Right cardiac atrium (tissue), 5 donors: ENCODE measurements at places on chromosomes 1 and 21. TPM values are rescaled to one million over a fixed set of nuclear protein-coding genes. Genes with fewer than 3 reads are reported as not detected.

The LCE1F gene
- total RNA-seq = not detected

GRCh38 chr1:9542430-9542829 lies 3.2 kb downstream of the SLC25A33 start:
- DNase-seq = no peak

- DNase-seq = no peak
Measured at GRCh38 chr1:178301141-178301540, 195.6 kb downstream of the CLEC20A start.

DNA sequence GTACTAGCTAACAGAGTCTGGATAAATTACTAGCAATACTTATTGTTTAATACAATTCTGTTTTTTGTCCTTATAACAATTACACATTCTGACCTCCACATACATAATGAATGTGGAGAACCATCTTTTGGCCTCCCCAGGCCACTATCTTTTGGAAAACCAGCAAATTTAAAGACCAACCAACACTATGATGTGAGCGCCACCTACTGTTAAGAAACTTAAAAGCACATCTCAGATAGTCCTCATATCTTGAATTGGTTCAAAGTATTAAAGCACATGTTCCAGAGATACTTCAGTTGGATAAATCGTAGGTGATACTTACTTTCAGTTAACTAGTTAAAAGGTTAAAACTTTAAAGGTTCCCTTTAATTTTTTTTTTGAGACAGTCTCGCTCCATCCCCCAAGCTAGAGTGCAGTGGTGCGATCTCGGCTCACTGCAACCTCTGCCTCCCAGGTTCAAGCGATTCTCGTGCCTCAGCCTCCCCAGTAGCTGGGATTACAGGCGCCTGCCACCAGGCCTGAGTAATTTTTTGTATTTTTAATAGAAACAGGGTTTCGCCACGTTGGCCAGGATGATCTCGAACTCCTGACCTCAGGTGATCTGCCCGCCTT lies 29.3 kb upstream of the USP1 start:
- no peak for DNase-seq

DNA sequence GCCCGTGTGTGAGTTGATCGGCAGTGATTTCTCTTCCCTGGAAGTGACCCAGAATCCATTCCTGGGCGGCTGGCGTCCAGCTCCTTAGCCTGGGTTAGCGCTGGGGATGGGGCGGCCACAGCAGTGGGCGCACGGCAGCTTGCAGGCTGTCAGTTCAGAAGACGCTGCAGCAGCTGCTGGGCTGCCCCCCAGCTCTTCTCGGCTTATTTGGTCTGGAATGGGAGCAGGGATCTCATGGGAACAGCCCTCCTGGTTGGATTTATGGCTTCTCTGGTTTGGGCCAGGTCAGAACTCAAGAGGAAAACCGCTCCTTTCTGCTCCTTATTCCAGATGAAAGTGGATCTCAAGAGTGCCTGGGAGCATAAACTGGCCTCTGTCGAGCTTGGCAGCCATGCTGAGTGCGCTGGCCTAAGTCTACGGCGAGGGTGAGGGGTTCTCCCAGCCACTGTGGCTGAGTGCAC lies 148.2 kb downstream of the PRDM16 start:
- DNase-seq = no peak

DNA sequence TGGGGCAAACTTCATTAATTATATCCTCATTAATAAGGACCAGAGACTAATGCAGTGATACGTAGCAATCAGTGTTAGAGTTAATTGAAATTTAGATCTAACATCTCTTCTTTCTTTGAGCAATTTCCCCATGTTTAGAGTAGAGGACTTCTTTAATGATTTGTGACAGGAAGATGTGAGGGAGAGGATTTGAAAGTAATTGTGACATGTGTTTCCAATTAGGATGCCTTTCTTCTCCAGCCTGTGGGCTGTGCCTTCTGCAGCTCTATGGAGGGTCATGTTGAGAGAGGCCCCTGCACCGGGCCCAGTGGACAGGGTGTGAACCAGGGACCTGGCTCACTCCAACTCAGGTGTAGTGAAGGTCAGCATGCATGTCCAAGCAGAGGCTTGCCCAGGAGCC lies 103.0 kb downstream of the GREM2 start:
- no peak for DNase-seq

- DNase-seq = no peak
Measured at GRCh38 chr1:14552246-14552965, 46.1 kb upstream of the KAZN start.

- peak; percentile 83 for DNase-seq
Measured at GRCh38 chr1:54287176-54287650, 87.2 kb downstream of the MRPL37 start.

DNA sequence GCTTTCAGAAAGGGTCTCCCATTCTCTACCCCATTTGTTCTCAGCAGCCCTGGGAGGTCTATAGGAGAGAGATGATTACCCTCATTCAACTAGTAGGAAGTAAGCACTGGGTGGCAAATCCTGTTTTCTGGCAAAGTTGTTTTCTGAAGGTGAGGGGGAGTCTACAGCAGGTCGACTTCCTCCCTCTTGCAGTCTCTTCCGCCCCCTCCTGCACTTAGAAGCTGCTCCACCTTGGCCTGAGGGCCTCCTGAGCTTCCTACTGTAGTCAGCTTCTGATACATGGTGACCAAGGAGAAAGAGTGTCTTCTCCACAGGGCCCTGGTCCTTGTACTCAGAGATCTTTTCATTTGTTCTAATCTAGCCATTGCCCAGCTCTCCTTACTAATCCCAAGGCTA lies 93.1 kb downstream of the RGL1 start:
- DNase-seq = no peak

The KCNJ6 gene
- not detected for total RNA-seq

GRCh38 chr1:48073798-48074530 lies 76.8 kb upstream of the TRABD2B start:
- DNase-seq = no peak

The SLC35F3 gene
- 0.09 TPM for total RNA-seq

DNA sequence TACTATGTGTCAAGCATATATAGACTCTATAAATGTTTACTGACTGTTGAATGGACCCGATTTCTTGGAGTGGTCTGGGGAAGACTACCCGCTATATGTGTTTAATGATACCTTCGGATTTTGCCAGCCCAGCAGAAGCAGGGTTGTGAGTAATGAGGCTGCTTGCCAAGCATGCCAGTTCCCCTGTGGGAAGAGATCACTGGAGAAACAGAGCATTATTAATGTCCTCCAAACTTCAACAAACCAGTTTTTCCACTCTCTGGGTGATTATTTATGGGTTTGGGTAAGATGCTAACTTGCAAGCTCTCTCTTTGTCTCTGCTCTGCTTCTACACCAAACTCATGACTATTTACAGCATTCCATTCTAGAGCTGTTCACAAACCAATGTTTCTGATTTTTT lies 25.1 kb upstream of the PHGDH start:
- no peak for DNase-seq

DNA sequence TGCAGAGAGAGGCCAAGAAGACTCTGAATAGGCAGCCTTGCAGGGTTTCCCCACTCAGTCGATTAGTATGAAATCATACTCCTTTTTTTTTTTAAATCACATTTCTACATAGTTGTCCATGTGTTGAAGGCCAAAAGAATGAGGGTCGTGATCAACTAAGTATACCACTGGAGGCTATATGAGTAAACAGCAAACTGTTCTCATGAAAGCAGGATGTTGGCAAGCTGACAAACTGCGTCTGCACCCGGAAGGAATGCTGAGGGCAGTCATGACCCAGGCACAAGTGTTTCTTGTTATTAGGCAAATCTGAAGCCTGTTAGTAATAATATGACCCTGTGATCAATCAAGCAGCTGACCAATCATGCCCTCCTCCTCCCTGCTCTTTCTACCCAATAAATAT lies 213.2 kb downstream of the USH2A start:
- no peak for DNase-seq

DNA sequence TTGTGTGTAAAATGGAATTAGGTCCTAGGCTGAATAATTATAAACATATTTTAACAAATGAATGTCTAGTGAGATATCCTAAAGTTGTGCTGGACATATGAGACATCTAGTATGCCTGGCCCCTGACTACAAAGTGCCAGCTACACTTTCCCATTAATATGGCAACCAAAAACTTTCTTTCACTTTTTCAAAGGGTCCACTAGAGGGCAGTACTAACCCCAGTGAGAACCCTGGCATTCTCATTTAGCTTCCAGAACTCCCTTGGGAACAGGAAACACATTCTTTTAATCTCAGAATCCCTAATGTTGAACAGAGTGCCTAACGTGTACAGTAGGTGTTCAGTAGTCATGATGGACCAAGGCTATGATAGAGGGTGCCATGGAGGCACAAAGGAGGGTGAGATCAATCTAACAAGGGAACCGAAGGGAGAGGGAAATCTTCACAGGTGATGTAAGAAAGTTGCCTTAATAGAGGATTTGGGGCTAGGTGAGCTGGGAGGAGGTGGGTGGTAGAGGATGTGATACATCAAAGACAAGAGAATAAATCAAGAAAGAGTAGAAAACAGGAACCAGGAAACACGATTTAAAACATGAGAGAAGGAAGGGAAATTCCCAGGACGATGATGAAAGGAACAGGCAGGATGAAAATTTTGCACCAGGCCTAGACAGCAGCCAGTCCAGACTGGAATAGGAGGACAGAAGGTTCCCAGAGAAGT lies 41.6 kb downstream of the NSL1 start:
- no peak for DNase-seq

GRCh38 chr1:223091896-223092295 lies 51.2 kb downstream of the TLR5 start:
- no peak for DNase-seq

The SMPDL3B gene
- total RNA-seq = 2.1 TPM

- peak; percentile 94 for DNase-seq
Measured at GRCh38 chr1:145960468-145961108, 2.8 kb upstream of the LIX1L start.

DNA sequence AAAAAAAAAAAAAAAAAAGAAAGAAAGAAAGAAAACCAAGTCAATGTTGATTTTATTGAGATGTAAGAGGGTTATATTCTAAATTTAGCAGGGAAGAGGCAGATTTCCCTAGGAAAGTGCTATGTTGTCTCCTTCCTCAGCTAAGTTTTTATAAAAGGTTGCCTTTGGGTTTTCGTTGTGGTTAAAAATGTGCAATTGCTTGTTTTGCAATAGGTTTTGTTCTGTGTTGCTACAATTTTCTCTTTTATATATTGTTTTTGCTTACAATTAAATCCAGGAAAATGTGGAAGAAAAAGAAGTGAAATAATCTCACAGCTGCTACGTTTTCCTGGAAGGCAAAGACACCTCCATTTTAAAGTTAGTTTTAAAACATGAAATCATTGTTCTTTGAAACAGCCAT lies 136.7 kb upstream of the C1orf105 start:
- no peak for DNase-seq

- no peak for DNase-seq
Measured at GRCh38 chr1:109787211-109787844, 23.6 kb upstream of the EPS8L3 start.

DNA sequence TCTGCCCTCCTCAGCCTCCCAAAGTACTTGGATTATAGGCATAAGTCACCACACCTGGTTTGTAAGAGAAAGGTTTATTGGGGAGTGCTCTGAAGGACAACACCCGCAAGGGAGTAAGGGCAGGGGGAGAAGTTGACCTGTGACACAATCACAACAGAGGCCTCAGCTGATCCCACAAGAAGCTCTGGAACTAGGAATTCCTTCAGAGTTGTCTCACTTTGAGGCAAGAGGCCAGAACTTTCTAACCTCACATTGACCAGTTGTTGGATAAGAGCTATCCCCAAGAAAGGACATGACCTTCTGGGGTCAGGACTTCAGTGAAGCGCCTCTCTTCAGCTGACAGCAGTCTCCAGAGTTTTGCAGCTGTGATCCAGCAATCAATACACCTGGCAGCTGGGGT lies 27.4 kb upstream of the RC3H1 start:
- no peak for DNase-seq

GRCh38 chr1:176802316-176802715 lies 339.3 kb downstream of the PAPPA2 start:
- no peak for DNase-seq

- no peak for DNase-seq
Measured at GRCh38 chr1:115423776-115424175, 85.7 kb upstream of the NGF start.

- no peak for DNase-seq
Measured at GRCh38 chr1:96688767-96689166, 32.8 kb upstream of the PTBP2 start.

DNA sequence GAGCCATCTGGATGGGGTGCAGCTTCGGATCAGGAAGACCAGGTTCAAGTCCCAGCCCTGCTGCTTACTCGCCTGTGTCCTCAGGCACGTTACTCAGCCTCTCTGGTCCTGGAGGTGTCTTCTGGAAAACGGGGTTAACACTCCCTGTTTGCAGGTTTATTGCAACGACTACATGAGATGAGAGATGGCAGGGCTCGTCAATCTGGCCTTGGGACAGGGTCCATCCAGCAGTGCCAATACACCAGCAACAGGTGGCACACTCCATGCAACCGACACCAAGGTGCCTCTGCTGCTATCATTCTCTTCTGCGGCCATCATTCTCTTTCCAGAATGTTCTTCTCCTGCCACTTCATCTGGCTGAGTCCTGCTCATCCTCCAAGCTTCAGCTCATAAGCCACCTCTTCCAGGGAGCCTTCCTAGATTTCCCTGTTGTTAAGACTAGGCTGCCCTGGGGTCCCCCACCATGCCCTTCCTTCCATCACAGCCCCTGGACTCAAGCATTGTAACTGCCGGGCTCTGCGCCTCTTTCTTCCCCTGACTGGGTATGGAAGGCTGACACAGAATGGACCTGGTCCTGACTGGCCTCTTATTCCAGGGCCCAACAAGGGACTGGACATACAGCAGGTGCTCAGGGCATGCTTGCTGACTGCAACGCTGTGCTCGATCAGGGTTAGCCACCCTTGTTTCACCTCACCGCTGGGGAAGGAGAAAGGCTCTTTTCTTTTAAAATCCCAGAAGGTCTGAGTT lies 87.4 kb downstream of the DMRTB1 start:
- DNase-seq = peak; percentile 10

The SLFNL1 gene
- total RNA-seq = 0.53 TPM

GRCh38 chr1:9651565-9652378 lies at the start of gene PIK3CD:
PIK3CD (plus strand) TSS chr1:9651731; CDS start chr1:9710456, 58,725 bp downstream.
- DNase-seq = peak; percentile 75

GRCh38 chr1:56617141-56617540 lies 28.0 kb upstream of the PRKAA2 start:
- no peak for DNase-seq

- no peak for DNase-seq
Measured at GRCh38 chr21:44466351-44466954, 11.1 kb downstream of the LRRC3 start.

DNA sequence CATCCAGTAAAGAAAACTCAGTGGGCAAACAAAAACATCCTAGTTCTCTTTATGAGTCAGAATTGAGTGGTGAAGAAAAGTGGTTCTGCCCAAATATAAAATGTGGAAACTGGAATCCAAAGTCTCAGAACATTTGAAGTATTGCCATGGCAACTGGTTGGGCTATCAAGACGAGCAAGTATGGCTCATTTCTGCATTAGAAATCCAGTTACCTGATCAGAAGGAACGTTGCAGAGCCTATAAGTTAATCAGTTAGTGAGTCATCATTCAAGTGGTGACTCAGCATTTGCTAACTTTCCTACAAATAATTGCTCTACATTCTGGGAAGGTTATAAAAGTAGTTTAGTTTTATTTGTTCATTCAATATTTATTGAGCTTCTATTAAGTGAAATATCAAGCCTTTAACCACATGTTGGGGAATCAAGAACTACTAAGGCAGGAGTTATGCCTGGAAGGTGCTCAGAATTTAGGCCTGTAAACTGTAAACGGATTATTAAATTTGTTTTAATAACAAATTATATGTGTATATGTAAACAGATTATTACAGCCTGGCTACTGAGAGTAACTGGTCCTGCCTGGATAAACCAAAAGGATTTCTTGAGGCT lies 104.3 kb downstream of the PAPPA2 start:
- DNase-seq = no peak
